ENCODE measurements at places on chromosomes 12 and 14.

- peak; percentile 85 for DNase-seq
Observed at GRCh38 chr14:24365600-24366412, 2.2 kb upstream of the NFATC4 start.

DNA sequence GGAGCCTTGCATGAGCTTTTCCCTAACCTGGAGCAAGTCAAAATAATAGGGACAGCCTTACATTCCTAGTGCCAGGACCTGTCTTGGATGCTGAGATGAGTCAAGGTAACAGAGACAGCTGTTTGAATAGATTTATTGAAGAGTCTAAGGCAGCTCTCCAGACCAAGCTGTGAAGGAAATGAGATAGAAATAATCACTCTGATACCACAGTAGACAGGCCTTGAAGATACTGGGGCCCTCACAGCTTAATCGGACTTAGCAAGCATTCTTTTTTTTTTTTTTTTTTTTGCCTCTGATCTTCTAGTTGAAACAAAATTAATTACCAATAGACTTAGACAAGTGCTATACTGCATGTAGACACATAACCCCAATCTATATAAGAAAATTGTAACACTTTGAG, 3.1 kb upstream of the RNASE9 start:
- DNase-seq = no peak

DNA sequence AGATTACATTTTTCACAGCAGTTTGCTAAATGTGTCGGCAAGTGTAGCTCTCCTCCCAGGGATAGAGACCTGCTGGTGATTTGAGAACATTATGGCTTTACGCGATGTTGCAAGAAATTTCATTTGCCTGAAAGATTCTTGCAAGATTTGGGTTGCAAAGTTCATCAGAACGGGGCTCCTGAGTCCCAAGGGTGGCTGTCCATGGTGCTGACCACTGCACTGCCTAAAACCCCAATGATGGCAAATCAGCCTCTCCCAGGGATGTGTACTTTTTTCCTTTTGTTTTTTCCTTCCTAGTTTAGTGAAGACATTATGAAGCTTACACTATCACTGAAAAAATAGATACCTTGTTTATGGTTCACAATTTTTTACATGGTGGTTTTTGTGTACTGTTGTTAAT, 85.4 kb downstream of the WSCD2 start:
- DNase-seq = peak; percentile 50

GRCh38 chr12:70319605-70320004, 46.5 kb upstream of the KCNMB4 start:
- DNase-seq = no peak

GRCh38 chr14:99871771-99872170, 78.6 kb downstream of the EML1 start:
- DNase-seq = no peak

GRCh38 chr14:44756554-44756953, 205.2 kb downstream of the KLHL28 start:
- no peak for DNase-seq

- no peak for DNase-seq
Observed at GRCh38 chr14:76759589-76759988, 1.7 kb upstream of the VASH1 start.

DNA sequence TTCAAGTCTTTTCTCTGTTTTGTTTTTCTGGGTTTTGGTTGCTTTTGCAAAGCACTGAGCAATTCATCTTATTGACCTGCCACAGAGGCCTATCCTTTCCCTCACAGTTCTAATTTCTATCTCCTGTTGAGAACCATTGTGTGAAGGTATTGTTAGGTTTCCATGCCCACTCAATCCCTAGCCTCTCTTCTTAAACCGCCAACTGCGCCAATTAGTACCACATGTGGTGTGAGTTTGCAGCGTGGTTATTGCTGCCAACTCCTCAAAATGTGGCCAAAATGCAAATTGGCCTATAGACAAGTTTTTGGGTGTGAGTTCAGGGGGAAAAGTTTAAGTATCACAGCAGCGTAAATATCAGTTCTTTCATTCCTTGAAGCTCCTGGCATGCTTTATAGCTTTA, 232.6 kb downstream of the FLRT2 start:
- no peak for DNase-seq

DNA sequence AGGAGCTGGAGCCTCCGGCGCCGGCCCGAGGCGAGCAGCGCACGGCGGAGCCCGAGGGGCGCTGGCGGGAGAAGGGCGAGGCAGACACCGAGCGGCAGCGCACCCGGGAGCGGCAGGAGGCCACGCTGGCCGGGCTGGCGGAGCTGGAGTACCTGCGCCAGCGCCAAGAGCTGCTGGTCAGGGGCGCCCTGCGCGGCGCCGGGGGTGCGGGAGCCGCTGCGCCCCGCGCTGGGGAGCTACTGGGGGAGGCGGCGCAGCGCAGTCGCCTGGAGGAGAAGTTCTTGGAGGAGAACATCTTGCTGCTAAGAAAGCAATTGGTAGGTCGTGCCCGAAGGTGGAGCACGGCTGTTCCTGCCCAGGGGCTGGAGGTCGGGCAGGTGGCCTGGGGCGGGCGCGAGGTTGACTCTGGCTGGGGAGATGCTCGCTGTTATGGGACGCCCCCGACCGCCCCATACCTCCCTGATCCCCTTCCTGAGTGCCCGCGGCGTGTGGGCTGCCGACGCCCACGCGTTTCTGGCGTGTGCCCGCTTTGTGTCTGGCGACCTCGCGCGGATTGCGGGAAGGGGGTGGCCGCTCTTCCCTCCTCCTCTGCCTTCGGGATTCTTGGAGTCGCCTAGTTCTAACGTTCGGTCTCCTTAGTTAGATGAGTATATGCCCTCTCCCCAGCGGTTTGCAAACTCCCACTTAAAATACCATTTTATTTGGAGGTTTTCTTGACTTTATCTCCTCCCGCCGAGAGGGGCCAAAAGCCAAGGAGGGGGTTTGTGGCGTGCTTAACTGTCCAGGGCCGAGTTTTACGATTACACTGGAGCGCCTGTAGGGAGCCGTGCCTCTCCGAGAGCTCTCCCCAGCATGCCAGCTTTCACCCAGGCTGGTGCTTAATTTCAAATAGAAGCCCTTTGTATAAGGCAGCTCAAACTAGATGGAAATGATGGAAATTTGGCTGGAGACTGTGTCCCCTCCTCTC, 752 bp downstream of the DACT1 start:
- DNase-seq = peak; percentile 4

DNA sequence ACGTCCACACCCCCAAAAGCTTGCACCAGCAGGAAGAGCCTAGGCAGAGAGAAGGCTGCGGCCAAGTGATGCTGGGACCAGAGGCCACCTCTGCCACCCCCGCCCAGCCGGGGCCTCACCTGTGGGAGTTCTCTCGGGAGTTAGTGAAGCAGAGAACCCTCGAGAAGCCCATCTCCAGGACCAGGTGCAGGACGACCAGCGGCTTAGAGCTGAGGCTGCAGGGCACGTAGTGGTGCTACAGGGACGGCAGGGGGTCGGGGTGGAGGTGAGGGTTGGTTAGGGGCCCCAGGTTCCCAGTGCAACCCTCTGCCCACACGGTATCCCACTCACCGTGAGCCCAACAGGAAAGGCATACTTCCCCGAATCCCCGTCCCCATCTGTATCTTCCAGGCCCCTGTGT, 3.6 kb downstream of the DDX51 start:
- no peak for DNase-seq

DNA sequence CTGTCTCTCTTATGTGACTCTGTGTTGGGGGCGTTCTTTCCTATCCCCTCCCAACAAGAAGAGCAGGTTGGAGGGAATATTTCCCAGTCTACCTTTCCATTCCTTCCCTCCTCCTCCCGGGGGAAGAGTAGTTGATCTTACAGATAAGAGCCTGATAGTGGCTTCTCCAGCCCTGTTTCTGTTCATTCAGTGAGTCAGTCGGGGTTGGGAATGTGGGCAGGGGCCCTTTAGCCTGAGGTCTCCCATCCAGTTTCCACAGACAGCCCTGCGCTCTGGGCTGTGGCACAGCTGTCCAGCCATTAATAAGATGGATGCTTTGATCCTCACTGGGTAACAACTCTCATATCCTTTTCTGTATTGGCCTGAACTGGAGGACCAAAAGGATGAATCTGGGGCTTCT, 18.1 kb upstream of the PPP1R1A start:
- DNase-seq = no peak

DNA sequence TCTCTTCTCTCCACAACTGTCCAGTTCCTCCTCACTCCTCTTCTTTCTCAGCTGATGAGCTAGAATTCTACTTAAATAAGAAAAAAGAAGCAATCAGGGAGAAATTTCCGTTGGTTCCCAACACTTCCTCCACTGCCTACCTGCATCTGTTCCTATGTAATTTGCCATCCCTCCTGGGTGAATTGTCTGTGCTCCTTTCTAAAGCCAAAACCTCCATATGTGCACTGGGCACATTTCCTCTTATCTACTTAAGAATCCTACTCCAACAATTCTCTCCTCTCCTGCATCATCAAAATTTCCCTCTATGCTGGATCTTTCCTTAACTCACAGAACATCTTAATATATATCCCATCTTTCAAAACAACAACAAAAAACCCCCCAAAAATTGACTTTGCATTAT, 35.2 kb downstream of the GPR65 start:
- DNase-seq = no peak

- no peak for DNase-seq
Observed at GRCh38 chr12:62976110-62976662, 41.2 kb upstream of the PPM1H start.

DNA sequence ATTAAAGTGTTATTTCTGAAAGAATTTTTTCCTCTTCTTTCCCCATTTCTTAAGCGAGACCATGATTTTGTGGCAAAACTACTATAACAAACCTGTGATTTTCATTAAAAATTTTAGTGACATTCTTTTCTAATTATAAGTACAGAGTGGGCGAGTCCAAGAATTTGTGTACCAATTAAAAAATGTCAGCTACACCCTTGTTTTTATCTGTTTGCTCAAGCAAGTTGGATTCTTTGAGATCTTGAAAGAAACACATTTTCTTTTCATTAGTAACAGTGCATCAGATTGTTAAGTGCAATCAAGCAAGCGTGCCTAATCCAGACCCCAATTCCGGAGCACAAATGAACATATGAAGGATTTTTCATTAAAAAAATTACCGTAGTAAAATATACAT, 338.8 kb upstream of the DDHD1 start:
- no peak for DNase-seq

DNA sequence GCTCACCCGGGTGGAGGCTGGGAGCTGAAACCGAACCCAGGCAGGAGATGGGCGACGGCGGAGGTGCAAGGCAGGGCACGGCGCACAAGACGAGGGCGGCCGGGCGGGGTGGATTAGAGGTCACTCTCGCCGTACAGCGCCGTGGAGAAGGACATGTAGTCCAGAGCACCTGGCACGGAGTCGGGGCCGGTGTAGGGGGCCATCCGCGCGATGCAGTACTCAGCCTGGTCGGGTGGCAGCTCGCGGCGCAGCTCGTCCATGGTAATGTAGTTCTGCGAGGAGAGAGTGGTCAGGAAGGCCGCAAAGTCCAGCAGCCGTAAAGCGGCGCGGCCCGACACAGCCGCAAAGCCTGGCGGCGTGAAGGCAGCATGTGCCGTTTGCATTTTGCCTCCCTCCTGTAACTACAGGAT, 81.9 kb upstream of the ZFP36L1 start:
- DNase-seq = no peak

GRCh38 chr12:119602734-119603094, 9.1 kb downstream of the TMEM233 start:
- DNase-seq = no peak

DNA sequence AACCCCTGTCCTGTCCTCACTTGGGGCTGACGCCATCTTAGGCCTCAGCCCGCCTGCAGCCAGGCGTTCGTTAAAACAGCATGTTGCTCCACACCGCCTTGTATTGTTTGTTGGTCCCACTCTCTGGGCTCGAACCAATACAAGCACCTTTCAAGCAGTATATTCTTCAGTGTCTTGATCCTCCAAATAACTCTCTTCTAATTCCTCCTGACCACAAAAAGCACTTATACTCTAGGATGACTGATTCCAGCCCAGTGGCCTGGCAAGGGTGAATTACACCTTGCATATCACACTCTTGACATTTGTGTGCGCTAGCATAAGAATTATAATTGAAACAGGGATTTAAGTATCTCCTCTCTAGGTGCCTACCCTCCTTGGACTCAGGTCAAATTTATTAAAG, 7.1 kb downstream of the CCER1 start:
- no peak for DNase-seq

- DNase-seq = peak; percentile 81
Observed at GRCh38 chr12:2893007-2893406, 2.3 kb downstream of the TULP3 start.

DNA sequence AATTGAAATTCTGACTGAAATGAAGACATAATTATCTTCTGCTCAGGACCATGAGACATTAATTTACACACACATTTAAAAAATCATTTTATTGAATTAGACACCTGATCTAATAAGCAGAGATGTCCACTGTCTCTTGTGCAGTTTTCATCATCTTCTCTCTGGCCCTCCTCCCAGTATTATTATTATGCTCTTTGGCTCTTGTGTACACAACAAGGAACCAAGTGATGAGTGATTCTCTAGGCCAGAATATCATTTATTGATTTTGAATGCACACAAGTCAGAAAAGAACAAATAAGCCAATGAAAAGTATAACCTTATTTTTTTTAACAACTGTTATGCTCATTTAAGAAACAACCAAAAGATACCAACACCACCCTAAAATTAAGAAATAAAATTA, 244.7 kb upstream of the KRR1 start:
- no peak for DNase-seq

DNA sequence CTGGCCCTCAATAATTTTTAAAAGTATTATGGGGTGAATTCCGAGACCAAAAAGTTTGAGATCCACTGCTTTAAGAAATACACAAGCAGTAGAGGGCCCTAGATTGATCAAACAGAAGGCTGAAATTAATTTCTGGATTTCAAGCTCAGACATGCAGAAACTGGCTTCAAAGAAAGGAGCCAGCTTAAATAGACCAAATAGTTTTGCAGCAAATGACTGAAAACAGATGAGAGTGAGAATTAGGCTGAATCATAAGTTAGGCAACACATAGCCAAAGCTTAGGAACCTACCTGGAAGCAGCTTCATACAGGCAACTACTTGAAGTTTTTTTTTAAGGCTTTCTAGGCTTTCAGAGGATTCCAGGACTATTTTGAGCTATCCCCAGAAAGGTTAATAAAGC, 12.4 kb downstream of the ATF7 start:
- DNase-seq = no peak

DNA sequence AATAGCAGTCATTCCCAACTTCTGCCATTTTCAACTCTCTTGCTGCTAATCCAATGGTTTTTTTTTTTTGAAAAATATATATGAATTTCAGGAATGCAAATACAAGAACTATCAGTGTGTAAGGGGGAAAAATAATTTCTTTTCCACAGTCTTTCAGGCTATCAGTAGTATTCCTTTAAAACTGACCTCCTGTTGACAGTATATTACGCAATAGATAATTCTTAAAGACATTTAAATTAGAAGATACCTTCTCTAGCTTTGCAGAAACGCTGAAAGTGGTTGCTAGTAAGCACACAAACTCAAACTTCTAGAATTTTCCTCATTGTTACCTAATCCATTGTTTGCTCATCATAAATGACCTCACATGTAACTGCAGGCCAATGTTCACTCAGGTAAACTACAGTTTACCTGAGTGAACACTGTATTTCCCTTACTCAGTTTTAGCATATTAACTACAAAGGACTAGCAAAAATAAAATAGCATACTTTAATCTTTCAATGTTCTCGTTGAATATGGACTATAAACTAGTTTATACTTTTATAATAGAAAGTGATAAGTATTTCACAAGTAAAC, at the start of gene C12orf50:
TSS of gene C12orf50 (minus strand) at position 309 of the 573 bp plus-strand sequence. CDS start 2,439 bp downstream, outside the sequence.
- no peak for DNase-seq
